ENCODE measurements at places on chromosomes 12 and 14.

- DNase-seq = no peak
Observed at GRCh38 chr12:62658910-62659309, 192.3 kb downstream of the MON2 start.

DNA sequence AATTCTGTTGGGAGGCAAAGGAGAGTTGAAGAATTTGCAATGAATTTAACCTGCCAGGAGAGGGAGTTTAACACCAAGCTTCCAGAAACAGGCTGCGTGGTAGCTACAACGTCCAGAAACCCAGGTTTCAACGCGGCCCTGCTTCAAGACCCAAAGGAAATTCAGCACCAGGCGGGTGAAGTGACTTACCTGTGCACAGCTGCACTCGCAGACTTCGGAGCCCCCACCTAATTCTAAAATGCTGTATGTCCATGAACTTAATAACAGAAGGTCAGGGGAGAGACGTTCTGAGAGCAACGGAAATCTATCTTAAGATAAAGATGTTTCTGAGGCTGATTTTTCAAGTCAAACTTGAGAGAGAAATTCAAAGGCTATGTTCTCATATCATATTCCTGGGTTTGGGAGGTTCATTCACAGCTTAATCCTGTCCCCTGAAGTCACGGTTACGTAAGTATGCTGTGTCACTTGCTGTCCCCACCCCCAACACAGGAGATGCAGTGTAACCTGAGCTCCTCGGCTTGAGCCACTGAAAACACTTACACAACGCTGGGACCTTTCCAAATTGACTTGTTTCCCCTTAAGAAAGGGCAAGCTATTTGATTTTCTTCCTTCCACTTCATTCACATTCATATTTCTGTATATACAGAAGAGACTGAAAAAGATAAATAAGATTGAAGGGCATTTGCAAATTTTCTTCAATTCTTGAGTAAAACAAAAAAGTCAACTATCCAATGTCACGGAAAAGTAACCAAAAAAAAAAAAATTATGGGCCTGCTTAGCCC is 22.7 kb downstream of the CLIP1 start:
- peak; percentile 91 for DNase-seq

GRCh38 chr14:33609582-33609981 is 341.3 kb downstream of the EGLN3 start:
- no peak for DNase-seq

- DNase-seq = no peak
Observed at GRCh38 chr12:65570451-65571130, 253.7 kb upstream of the HMGA2 start.

- no peak for DNase-seq
Observed at GRCh38 chr14:72925171-72925759, 999 bp upstream of the DCAF4 start.

- no peak for DNase-seq
Observed at GRCh38 chr14:104136472-104137296, 1.7 kb upstream of the KIF26A start.

GRCh38 chr12:73361156-73361863 is 1089.1 kb downstream of the TRHDE start:
- DNase-seq = no peak

DNA sequence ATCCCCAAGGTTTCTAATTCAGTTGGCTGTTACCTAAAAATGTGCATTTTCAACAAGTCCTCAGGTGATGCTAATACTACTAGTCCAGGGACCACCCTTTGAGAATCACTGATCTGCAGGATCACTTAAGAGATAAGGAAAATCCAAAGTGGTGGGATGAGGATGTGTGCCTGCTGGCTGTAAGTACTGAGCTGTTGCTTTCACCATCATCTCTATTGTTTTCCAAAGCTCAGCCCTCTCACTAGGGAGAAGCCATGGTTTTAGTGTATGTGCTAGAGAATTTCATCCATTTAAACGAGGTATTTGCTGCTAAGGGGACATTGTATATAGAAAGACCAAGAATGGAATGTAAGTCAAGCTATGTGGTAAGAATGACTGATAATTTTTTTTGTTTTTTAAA is 202.3 kb downstream of the KIF21A start:
- no peak for DNase-seq

DNA sequence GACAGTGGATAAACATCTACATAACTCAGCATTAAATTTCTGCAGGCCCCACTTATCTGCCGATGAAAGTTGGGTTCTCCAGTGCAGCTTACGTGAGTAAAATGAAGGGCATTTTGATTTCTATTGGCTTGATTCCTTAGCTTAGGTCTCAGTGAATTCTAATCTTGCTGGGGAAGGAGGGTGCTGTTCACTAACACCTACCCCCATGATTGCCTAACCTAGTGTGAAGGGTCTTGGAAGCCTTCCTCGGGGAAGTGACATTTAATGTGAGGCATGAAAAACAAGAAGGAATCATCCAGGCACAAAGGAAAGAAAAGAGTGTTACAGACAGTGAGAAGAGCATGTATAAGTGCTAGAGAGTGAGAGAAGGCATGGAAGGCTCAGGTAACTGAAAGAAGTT is 81.0 kb downstream of the DAAM1 start:
- DNase-seq = no peak

- DNase-seq = no peak
Observed at GRCh38 chr12:92921877-92922276, 7.2 kb downstream of the EEA1 start.

DNA sequence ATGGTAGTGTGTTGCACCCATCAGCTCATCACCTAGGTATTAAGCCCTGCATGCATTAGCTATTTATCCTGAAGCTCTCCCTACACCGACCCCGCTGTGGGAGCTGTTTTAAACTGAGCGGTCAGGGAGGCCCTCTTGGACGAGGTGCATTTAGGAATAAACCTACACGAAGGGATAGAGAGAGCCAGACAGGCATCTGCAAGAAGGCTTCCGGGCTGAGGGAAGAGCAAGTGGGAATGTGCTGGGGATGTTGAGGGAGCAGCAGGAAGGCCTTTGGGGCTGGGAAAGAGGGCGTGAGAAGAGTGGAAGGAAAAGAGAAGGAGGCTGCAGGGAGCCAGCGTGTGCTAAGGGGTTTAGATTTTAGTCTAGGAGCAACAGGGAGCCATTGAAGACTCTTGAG is 34.5 kb downstream of the RPH3A start:
- DNase-seq = no peak

- DNase-seq = peak; percentile 78
Observed at GRCh38 chr12:93773122-93773871, 96.1 kb downstream of the CRADD start.

GRCh38 chr12:2586156-2587038 is 208.4 kb upstream of the FKBP4 start:
- no peak for DNase-seq

DNA sequence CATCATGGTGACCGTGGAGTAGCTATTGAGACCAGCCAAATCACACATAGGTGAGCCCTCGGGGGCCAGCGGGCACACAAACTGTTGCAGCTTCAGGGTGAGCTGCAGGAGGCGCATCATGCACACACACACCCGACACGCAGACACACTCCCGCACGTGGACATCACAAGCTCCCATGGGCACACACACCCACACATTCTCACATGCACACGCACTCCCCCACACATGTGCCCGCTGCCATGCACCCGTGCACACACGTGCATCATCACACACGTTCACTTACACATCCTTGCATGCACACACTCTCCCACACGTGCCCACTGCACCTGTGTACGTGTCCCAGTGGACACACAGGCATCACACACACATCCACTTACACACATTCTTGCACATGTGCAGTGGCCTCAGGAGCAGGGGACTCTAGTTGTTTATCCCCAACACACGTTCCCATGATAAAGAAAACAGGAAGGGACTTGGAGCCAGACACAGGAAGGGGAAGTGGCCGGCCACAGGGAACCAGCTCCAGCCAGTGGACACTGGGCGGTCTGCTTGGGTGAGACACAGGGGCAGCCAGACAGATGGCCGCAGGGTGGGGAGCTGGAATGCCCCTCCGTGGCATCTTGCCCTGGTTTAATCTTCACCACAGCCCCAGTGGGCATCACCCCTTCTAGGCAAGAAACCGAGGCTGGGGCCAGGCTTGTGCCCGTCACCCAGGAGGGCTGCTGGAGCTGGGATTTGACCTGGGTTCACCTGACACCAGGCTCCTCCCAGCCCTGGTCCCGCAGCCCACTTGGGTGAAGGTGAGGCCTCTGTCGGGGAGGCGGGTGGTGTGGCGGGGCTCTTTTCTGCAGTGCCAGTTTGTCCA is 49.7 kb downstream of the CYP46A1 start:
- DNase-seq = no peak

DNA sequence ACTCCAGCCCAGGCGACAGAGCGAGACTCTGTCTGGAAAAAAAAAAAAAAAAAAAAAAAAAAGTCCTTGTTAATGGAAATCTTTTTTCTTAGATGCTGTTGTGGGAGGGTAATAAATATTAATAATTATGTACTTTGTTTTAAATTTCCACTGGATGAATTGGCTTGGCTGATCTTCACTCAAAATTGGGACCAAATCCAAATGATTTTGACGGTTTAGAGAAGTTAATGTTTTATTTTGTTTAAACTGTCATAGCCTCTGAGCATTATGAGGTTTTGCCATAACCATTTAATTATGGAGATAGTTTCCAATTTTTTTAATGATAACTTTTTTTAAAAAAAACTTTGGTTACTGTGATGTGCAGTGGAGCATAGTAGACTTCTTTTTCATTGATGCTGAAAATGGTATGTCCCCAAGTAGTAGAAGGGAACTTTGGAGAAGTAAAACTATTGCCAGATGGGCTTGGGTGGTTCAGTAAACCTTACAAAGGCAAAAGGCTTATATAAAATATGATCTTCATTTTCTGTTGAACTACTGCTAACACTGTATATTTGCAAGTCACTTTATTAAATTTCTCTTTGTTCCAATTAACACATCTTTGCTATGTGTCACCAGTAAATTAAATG is 3.9 kb upstream of the PMCH start:
- no peak for DNase-seq

DNA sequence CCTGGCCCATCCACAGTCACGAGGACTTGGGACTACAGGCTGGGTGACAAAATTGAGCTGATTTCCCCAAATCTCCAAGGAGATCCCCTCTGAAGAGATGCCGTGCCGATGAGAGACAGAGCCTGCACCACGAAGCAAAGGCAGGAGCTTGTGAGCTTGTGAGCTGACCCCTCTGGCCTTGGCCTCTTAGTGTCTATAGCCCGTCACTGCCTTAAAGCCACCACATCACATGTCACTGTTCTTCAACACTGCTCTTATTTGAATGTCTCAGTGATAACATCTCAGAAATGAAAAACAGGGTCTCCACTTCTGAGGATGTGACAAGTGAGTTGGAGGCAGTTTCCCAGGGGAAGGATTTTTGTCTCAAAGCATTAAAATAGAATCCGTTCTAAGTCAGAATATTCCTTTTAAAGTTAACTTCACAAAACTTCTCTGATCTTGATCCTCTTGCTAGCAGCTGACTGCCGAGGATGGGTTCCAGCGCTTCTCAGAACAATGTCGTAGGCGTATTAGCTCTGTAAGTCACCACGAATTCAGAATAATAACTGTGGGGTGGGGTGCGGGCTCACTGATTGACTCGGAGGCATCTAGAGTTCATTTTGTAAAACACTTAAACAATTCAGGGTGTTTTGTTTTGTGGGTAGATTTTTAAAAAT is 37.5 kb downstream of the CHST11 start:
- DNase-seq = no peak

DNA sequence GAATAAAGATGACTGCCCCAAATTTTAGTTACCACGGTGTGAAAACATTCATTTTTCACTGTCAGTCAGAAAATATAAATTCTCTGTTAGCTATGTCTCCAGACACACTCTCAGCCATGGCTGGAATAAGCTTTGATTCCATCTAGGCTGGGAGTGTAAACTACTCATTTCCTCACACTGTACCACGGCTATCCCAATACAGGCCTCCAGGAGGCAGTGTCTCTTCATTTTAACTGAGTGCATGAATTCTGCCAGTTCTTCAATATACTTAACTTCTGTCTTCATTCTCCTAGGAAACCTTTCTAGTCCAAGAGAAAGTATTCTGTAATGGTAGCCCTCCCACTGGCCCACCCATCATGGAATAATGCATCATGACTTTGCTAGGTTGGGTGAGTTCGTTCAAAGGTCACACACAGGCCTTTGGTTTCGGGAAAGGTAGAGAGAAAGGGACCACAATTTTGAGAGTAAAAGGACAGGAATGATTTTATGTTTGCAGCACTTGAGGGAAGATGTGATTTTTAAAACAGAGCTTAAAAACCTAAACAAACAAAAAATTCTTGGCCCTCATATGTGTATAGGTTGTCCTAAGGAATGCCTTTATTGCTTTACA is 381.1 kb downstream of the SEC23A start:
- DNase-seq = peak; percentile 43

DNA sequence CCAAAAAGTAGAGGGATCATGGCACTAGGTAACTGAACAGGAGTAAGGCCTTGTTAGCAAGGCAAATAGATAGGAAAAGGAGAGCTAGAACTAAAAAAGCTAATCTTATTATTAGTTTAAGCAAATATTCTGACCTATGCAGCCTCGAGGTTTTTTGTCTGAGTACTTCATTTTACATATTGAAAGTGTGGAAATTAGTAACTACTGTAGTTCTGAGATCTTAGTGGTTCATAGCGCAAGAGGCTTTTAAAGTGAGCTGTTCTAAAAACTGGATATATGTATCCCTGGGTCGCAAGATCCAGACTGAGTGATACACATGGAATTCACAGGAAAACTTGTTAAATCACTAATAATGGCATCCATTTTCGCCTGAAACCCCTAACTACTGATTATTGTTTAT is 411.0 kb upstream of the SOX5 start:
- no peak for DNase-seq

GRCh38 chr12:43287706-43288383 is 264.2 kb downstream of the ADAMTS20 start:
- DNase-seq = no peak

GRCh38 chr14:23727566-23728335 is 91.6 kb downstream of the DHRS2 start:
- DNase-seq = peak; percentile 42

DNA sequence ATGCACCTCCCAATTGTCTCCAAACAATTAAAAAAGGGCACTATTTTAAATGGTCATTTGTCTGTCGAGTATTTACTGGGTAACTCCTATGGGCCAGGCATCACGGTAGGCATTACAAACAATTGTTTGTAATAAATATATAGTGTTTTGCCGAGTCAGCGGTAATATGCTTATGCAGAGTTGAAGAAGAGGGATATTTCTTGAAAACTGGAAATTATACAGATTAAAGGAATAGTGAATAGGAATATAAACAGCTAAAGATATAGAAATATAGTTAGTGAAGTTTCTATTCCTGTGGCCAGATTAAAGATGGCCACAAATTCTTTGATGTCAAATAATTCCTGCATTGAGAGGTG is 13.5 kb upstream of the CRADD start:
- DNase-seq = no peak

DNA sequence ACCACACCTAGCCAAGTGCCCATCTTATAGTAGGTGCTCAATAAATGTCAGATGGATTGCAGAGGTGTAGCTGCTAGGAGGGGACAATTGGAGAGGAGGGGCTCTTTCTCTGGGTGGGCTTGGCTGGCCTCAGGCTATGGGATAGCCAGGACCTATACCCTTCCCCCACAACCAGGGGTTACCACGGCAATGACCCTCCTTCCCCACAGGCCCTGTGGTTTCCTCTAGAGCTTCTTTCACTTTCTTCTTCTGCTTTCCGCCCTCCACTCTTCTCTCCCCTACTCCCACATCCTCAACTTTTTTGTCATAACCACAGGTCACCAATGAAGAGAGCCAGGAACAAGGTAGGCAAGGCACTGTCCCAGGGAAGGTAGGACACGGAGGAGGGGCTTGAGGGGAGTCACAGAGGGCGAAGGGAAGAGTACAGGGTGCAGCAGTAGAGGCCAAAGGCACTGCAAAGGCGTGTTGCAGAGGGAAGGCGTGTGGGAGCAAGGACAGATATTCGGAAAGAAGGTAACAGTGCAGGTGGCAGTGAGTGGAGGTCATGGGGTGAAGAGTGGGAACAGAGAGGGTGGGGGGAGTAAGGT is 1.9 kb upstream of the ITGB7 start:
- DNase-seq = no peak

Data from HCEC 1CT (cell line).